RWPE2 (cell line): ENCODE measurements at places on chromosomes 2 and 18.

GRCh38 chr2:65320042-65320725, 92.6 kb downstream of the ACTR2 start:
- no peak overlapping the region for H3K4me3 ChIP-seq
- H3K4me1 ChIP-seq = peaks cover 43% of the 10 kb centered on the region
- H3K27ac ChIP-seq = peak overlapping the region; percentile 98
- no peaks in the 10 kb centered on the region for H3K27me3 ChIP-seq
- DNase-seq = no peak

DNA sequence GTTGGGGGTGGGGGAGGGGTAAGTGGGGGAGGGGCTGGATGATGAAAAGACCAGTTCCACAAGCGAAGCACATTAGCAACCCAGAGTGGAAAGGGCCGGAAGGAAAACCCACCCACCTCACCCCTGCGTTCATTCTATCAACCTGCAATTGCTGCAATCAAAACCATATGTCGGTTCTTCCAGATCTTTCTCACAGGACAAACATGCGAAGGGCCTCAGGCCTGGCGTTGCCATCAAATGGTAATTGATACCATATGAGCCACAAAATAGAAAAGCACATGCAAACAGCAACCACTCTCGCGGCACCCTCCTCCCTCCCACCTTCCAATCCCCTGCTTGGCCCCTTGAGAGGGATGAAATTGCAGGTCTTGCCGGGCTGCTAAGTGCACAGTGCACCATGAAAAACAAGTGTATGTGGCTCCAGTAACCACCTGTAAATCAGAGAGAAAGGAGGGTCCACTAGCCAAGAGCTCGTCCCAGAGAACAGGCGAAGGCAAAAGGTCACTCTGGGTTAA, 287.5 kb downstream of the TCF4 start:
- no peaks in the 10 kb centered on the region for H3K4me1 ChIP-seq
- H3K27me3 ChIP-seq = no peaks in the 10 kb centered on the region
- H3K27ac ChIP-seq = no peak overlapping the region
- DNase-seq = no peak
- H3K4me3 ChIP-seq = no peak overlapping the region
- H3K36me3 ChIP-seq = no peaks in the 10 kb centered on the region

DNA sequence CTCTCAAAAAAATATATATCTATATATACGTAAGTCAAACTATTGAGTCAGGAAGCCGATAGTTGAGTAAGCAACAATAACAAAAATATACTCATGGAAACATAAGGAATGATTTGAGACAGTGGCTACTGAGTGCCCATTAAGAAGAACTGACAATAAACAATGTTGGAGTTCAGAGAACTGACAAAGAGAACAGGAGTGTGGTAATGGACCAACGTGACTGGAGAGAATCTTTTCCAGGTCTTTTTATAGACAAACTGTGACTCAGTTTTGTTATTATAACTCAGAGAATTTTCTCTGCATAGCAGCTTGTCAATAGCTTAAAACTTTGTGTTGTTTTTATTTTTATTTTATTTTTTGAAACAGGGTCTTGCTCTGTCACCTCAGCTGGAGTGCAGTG, 4.6 kb upstream of the GALM start:
- H3K4me1 ChIP-seq = no peaks in the 10 kb centered on the region
- H3K36me3 ChIP-seq = no peaks in the 10 kb centered on the region
- no peaks in the 10 kb centered on the region for H3K27me3 ChIP-seq
- no peak overlapping the region for H3K27ac ChIP-seq
- H3K4me3 ChIP-seq = no peak overlapping the region

DNA sequence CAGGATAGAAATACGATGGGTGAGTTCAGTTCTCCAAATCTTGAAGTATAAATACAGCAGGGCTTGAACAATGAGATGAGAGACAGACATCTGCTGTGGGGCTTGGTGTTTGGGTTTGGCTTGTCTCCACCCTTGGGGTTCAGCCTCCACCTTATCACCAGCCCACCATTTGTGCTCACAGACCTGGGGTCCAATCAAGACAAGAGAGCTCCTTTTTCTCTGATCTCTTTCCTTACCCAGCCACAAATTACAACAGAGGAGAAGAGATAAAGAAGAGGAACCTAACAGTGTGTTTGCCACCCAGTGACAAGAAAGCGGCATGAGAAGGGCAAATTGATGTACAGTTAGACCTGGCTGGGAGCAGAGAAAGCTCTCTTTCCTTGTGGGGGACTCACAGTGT, 204.5 kb upstream of the CXCR4 start:
- H3K36me3 ChIP-seq = no peaks in the 10 kb centered on the region
- H3K27me3 ChIP-seq = no peaks in the 10 kb centered on the region
- H3K4me3 ChIP-seq = no peak overlapping the region
- no peaks in the 10 kb centered on the region for H3K4me1 ChIP-seq

DNA sequence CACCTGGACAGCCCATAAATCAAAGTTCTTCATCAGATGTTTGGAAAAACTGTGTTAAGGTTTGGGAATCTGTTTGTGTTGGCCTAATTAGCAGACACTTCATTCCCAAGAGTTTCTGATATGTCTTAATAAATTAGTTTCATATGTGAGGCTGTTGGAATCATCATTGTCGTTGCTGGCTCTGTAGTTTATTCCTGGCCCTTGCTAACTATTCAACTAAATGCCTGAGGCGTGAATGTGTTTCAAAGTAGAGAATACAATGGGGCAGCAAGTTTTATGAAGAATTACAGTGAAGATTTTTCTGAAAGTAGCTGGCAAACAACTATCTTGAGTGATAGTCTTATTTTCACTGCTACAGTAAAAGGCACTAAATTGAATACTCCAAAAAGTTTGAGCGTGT, 141.1 kb downstream of the PARD3B start:
- no peaks in the 10 kb centered on the region for H3K4me1 ChIP-seq
- no peak overlapping the region for H3K4me3 ChIP-seq
- no peak overlapping the region for H3K27ac ChIP-seq
- no peak for DNase-seq
- no peaks in the 10 kb centered on the region for H3K27me3 ChIP-seq

GRCh38 chr2:66525606-66526005, 90.7 kb downstream of the MEIS1 start:
- H3K4me1 ChIP-seq = no peaks in the 10 kb centered on the region
- H3K4me3 ChIP-seq = no peak overlapping the region
- no peak for DNase-seq

DNA sequence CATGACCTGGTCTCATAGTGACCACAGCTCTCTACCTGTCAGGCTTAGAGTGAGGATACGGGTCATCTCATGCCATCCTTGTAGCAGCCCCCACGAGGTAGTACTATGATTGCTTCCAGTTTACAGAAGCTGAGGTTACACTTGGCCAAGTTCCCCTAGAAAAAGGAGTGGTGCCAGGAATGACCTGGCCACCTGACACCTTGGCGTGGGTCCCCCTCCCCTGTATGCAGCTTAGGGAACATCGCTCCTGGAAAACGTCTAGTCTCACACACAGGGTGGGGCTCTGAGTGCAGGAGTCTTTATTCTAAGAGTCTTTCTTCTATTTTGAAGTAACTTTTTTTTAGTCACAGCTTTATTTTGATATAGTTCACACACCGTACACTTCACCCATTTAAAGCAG, 14.8 kb downstream of the NPPC start:
- H3K4me1 ChIP-seq = no peaks in the 10 kb centered on the region
- no peaks in the 10 kb centered on the region for H3K27me3 ChIP-seq
- H3K36me3 ChIP-seq = no peaks in the 10 kb centered on the region
- no peak overlapping the region for H3K4me3 ChIP-seq
- H3K27ac ChIP-seq = no peak overlapping the region

DNA sequence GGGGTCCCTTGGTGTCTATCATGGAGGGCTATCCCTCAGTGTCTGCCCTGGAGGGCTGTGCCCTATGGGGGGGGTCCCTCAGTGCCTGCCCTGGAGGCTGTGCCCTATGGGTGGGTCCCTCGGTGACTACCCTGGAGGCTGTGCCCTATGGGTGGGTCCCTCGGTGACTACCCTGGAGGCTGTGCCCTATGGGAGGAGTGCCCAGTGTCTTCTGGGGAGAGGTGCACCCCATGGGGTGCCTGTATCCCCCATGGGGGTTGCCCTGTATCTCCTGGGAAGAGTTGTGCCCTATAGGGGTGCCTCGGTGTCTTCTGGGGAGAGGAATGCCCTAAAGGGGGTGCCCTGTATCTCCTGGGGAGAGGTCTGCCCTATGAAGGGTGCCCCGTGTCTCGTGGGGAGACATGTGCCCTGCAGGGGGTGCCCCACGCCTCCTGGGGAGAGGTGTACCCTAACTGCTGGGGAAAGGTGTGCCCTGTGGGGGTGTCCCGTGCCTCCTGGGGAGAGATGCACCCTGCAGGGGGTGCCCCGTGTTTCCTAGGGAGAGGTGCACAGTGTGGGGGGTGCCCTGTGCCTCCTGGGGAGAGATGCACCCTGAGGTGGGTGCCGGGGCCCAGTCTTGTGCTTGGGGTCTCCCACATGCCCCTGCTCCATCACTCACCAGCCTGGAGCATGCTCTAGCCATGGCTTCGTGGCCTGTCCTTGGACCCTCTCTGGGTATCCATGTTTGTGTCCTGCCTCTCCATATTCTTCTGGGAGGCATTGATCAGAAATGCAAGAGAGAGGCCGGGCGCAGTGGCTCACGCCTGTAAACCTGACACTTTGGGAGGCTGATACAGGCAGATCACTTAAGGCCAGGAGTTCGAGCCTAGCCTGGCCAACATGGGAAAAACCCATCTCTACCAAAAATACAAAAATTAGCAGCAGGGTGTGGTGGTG, 215.6 kb downstream of the HDAC4 start:
- no peaks in the 10 kb centered on the region for H3K27me3 ChIP-seq
- peak; percentile 32 for DNase-seq
- peaks cover 4% of the 10 kb centered on the region; the same call in 1 of the 2 replicates for H3K36me3 ChIP-seq

DNA sequence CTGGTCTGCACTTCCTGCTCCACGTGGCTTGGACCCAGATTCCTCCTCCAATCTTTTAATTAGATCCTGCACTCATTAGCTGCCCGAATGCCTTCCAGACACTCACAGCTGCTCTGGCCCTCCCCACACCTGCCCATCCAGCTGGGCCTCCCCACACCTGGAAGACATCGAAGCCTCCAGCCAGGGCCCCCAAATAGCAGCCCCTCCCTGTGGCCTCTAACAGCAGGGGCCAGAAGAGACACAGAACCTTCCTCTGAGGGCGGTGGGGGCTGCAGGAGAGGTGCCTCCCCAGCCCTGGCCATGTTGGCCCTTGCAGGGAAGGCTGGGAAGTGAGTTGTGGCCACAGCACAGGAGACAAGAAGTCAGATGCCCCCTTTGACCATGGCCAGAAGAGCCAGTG, 252.8 kb downstream of the DYSF start:
- H3K36me3 ChIP-seq = no peaks in the 10 kb centered on the region
- no peak overlapping the region for H3K27ac ChIP-seq
- no peak for DNase-seq
- no peaks in the 10 kb centered on the region for H3K4me1 ChIP-seq

GRCh38 chr18:22856870-22857269, 76.3 kb upstream of the RBBP8 start:
- H3K36me3 ChIP-seq = no peaks in the 10 kb centered on the region
- peak overlapping the region; percentile 89 for H3K27ac ChIP-seq
- DNase-seq = peak; percentile 72

- no peak for DNase-seq
- H3K4me1 ChIP-seq = no peaks in the 10 kb centered on the region
- H3K27me3 ChIP-seq = no peaks in the 10 kb centered on the region
- H3K36me3 ChIP-seq = no peaks in the 10 kb centered on the region
- no peak overlapping the region for H3K4me3 ChIP-seq
- H3K27ac ChIP-seq = no peak overlapping the region
Observed at GRCh38 chr2:188285049-188285448, 6.6 kb upstream of the GULP1 start.
